HL-60 (cell line): ENCODE measurements at places on chromosomes 1 and 21.

DNA sequence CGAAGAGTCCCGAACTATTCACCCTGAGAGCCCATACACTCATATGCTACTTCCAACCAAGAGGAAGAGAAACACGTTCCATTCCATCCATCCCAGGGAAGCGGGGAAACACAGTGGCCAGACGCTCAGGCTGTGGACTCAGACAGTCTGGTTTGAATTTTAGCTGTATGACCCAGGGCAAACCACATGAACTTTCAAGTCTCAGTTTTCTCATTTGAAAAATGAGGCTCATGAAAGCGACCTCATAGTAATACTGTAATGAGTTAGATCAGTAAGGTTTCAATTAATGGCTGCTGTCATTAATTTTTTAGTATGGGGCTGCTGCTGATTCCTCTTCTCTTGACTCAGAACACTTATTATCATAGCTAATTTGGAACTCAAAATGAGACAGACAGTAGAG lies 1.5 kb downstream of the FCRL4 start:
- no peak for DNase-seq

- DNase-seq = no peak
Observed at GRCh38 chr1:158491316-158491715, 19.3 kb downstream of the OR10R2 start.

DNA sequence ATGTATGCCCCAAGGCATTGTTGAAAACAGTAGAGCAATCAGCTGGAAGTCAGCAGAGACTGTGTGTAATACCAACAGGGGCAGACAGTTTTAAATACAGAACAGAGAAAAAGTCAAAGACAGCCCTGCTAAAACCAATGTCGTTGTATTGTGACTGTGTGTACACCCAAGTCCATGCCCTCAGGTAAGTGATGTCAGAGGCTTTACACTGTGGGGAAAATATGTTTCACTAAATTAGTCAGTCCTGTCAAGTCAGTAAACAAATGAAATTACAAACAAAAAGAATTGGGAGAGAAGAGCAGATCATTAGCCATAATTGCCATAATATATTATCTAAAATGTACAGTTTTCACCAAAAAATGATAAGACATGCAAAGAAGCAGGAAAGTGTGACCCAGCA lies 2.4 kb upstream of the CYP2J2 start:
- no peak for DNase-seq

GRCh38 chr1:210731193-210731592 lies 402.5 kb downstream of the HHAT start:
- DNase-seq = no peak

GRCh38 chr21:18204931-18205330 lies 39.7 kb upstream of the CHODL start:
- no peak for DNase-seq

- no peak for DNase-seq
Observed at GRCh38 chr1:19484798-19485361, 459 bp downstream of the CAPZB start.

GRCh38 chr1:232594768-232595698 lies 34.9 kb downstream of the SIPA1L2 start:
- DNase-seq = no peak

- DNase-seq = no peak
Observed at GRCh38 chr1:58401991-58402390, 144.5 kb downstream of the OMA1 start.

DNA sequence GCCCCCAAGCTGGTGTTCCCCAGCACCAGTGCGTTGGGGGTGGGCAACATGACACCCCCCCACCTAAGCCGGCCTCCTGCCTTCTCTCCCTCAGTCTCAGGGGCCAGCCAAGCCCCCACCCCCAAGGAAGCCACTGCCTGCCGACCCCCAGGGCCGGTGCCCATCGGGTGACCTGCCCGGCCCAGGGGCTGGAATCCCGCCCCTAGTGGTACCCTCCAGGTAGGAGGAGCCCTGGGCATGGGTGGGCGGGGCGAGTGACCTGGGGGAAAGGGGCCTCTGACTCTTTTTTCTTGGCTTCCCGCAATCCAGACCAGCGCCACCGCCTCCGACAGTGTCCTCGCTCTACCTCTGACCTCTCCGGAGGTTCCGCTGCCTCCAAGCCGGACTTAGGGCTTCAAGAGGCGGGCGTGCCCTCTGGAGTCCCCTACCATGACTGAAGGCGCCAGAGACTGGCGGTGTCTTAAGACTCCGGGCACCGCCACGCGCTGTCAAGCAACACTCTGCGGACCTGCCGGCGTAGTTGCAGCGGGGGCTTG lies 1.3 kb upstream of the EFNA4 start:
- no peak for DNase-seq

DNA sequence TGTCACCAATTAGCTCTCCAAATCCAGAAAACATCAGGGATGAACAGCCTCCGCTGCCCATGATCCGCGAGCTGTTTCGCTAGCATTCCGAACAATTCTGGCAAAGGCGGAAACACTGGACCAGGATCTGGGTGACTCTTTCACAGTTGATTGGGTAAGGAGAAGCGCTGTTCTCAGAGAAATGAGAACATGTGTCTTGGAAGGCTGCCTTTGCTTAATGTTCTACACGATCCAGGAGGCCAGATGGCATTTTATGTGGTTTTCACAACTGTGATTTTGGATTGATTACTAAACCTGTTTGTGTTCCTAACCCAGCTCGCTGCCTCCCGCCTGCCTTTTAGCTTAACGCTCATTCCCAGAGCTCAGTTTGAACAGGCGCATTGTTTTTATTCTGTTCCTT lies 144.0 kb downstream of the KIF26B start:
- no peak for DNase-seq

- no peak for DNase-seq
Observed at GRCh38 chr21:31483146-31483545, 139.1 kb upstream of the TIAM1 start.

GRCh38 chr1:199875856-199876255 lies 151.7 kb upstream of the NR5A2 start:
- DNase-seq = no peak

DNA sequence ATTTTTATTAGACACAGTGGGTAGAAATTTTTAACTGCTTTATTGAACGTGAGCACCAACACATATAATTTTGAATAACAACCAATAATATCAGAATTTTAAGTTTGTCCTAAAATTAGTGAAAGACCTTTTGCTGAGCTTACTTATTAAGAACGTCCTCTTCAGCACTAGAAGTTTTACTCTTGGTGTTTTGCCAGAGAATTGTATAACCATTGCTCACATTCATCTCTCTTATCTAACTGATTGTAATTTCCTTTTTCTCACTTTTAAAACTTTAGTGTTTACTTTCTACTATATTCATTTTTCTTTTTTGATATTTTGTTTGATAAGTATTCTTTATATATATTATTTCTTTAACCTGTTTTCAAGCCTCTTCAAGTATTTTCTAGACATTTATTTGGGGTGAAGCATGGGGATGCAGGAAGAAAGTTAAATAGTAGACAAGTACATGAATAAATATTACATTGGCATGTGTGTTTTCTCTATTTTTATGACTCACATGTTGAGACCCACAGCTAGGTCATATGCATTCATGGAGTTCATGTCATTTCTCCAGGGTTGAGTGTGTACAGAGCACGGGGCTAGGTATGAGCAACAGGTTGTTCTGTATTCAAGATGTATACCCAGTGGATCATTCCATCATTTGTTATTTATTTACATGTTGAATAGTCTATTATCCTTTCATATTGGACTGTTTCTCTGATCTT lies 90.6 kb downstream of the ATP6V1G3 start:
- DNase-seq = no peak

GRCh38 chr21:31343680-31344480 lies at the start of gene TIAM1:
TIAM1 (minus strand) TSS chr21:31344261; CDS start chr21:31266972, 77,289 bp downstream.
- DNase-seq = no peak

DNA sequence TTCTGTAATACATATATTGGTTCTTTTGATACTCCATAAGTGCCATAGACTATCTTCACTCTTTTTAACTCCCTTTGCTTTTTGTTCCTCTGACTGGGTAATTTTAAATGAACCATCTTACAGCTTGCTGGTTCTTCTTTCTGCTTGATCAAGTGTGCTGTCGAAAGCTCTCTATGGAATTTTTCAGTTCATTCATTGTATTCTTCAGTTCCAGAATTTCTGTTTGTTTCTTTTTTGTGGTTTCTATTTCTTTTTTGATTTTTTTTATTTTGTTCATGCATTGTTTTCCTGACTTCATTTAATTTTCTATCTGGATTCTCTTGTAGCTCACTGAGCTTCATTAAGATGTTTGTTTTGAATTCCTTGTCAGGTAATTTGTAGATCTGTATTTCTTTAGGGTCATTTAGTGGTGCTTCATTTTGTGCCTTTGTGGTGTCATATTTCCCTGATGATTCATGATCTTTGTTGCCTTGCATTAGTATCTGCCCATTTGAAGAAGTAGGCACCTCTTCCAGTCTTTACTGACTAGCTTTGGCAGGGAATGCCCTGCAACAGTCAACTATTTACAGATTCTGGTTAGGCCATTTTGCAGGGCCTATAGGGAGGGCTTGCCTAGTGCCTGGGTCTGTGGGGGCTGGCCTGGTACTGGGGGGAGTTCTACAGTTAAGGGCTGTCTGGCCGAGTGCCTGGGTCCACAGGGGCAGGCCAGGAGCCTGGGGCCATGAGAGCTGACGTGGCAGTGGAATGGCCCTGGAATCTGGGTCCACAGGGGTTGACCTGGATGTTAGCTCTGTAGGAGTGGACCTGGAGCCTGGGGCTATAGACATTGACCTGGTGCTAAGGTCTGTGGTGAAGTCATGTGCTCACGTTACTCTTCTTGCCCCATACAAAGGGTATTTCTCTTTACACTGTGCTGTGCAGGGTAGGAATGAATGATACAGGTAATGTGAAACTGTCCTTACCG lies 89.7 kb downstream of the MAGI3 start:
- no peak for DNase-seq

- DNase-seq = no peak
Observed at GRCh38 chr1:40973912-40974311, 5.6 kb upstream of the CTPS1 start.

DNA sequence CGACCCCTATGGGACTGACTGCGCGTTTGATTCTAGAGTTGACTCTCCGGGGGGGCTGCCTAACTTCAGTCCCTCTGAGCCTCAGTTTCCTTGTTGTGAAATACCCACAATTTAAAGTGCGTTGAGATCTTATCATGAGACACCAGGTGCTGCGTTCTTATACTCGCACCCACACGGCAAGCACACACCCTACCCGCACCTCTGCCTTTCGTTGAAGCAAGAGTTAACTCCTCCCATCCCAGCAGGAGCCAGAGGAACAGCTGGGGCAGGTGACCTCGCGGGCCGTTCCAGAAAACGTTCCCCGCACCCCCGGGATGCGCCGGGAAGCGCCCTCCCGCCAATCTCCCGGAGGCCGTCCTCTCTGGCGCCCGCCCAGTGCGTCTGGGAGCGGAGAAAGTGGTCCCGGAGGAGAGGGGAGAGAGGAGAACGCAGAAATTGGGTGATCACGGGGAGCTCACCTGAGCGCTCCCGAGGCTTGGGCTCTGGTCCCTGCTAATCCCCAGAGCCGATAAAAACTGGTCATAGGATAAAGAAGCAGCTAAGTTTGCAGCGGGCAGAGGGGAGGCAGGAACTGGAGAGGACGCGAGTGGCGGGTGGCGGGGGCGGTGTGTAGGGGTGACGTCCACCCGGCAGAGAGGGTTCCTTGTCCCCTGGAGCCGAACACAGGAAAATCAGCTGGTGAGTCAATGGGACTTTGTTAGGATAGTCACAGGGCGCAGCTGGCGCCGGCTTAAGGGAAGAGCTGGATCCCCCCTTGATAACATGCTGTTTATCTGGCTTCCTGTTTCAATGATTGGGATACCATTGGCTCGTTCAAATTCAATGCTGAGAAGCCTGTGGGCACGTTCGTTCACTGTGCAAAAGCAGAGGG lies 869 bp downstream of the NAV1 start:
- DNase-seq = no peak

GRCh38 chr1:114263343-114263742 lies 109.7 kb upstream of the SYT6 start:
- DNase-seq = no peak
